ENCODE measurements at places on chromosomes 1 and 21. TPM values are rescaled to one million over a fixed set of nuclear protein-coding genes. Genes with fewer than 3 reads are reported as not detected.

CKS1B gene
- 12.2 TPM for total RNA-seq

CPLANE2 gene
- 11.5 TPM for total RNA-seq

ALG14 gene
- 1.1 TPM for total RNA-seq

HSF2BP gene
- 0.39 TPM for total RNA-seq

MYCL gene
- 0.19 TPM for total RNA-seq

NECTIN4 gene
- total RNA-seq = not detected

NCAM2 gene
- total RNA-seq = not detected

ANGPTL1 gene
- total RNA-seq = not detected

ROR1 gene
- not detected for total RNA-seq

ARHGEF2 gene
- total RNA-seq = 198 TPM

C1orf159 gene
- total RNA-seq = 15.1 TPM

REN gene
- not detected for total RNA-seq

UBE2U gene
- total RNA-seq = not detected

DDAH1 gene
- not detected for total RNA-seq

PPFIA4 gene
- total RNA-seq = 1.4 TPM

MX2 gene
- total RNA-seq = 98.7 TPM

TNFAIP8L2 gene
- 49.7 TPM for total RNA-seq

ACTRT2 gene
- not detected for total RNA-seq

SPATA21 gene
- total RNA-seq = not detected

NTMT2 gene
- total RNA-seq = not detected

LAD1 gene
- total RNA-seq = not detected

NUDC gene
- 42.0 TPM for total RNA-seq

SPRR2A gene
- total RNA-seq = not detected

TFF3 gene
- not detected for total RNA-seq

CCDC190 gene
- not detected for total RNA-seq

GBP3 gene
- 51.8 TPM for total RNA-seq

AUNIP gene
- not detected for total RNA-seq

RNU1-1 gene
- total RNA-seq = 3,010 TPM

TPM3 gene
- 312 TPM for total RNA-seq

KRTAP19-1 gene
- not detected for total RNA-seq

C8A gene
- total RNA-seq = not detected

BARHL2 gene
- not detected for total RNA-seq

PRAMEF14 gene
- not detected for total RNA-seq

CYP4A22 gene
- total RNA-seq = not detected

CDK18 gene
- 0.78 TPM for total RNA-seq

TRIM63 gene
- not detected for total RNA-seq

NTNG1 gene
- total RNA-seq = not detected

KIRREL1 gene
- not detected for total RNA-seq

RNF2 gene
- total RNA-seq = 27.0 TPM

SLC44A5 gene
- 3.3 TPM for total RNA-seq

NOTCH2 gene
- total RNA-seq = 58.7 TPM

TNFRSF25 gene
- 415 TPM for total RNA-seq

TIAM1 gene
- 103 TPM for total RNA-seq

NPR1 gene
- not detected for total RNA-seq

SYNC gene
- not detected for total RNA-seq

RGS16 gene
- total RNA-seq = 1.4 TPM

TINAGL1 gene
- total RNA-seq = not detected

WDR3 gene
- total RNA-seq = 29.3 TPM

TMEM269 gene
- total RNA-seq = 0.35 TPM

RAB7B gene
- total RNA-seq = 1.2 TPM

EVA1C gene
- total RNA-seq = 17.2 TPM

UMODL1 gene
- 0.58 TPM for total RNA-seq

CD1E gene
- not detected for total RNA-seq
